T-helper 17 cell (primary cell): ENCODE measurements at places on chromosomes 7 and 10.

GRCh38 chr10:51086710-51087109 is 12.4 kb downstream of the PRKG1 start:
- no peak for DNase-seq

DNA sequence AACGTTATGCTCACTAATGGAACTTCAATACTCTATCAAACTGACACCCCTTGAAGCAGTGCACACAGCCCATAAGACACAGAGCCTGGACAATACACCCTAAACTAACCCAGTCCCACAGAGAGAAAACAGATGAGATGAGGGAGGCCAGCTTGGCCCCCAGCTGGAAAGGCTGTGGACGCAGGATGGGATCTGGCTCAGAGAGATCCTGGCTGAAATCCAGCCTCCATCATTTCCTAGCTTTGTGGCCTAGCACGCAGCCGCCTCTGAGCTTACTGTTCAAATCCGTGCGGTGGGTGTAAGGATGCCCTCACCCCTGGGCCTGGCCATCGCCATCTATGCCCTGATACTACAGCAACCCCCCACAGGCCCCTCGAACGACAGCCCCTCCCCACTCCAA is 32.7 kb downstream of the SNX8 start:
- no peak for DNase-seq

DNA sequence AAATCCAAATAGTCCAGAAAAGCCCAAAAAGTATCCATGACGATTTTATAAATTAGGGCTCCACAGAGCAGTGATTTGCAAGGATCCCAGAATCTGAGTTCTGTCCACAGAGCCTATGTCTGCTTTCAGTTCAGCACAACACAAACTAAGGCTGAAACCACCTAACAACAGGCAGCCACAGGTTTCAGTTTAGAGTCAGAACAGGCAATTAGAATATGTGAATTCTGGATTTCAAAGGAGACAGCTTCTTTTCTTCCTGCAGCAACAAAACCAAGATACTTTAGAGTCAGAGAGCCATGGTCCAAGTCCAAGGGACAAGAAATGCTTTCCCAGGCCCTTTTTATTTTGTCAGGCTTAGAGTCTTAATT is 23.6 kb downstream of the IFIT3 start:
- no peak for DNase-seq

- DNase-seq, result no peak
These were observed 13.9 kb upstream of the TBATA start for GRCh38 chr10:70799124-70799523.

- no peak for DNase-seq
These were observed 58.3 kb upstream of the KIF5B start for GRCh38 chr10:32114508-32114907.

DNA sequence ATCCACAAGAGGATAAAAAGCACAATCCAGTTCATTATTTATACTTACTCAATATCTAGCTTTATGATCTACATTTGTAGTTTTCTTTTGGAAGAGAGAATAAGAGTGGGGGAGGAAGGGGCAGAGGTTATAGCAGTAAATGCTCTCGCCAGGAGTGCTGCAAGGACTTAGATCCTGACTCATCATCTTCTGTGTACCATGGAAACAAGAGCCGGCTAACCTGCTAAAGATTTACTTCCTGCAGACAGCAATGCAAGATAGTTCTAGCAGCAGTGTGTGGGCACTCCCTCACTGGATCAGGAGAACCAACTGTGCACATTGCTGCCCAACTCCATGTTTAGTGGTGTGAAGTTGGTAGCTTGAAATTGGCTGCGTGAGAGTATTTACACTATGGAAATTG is 47.7 kb upstream of the TRIL start:
- DNase-seq, result no peak

DNA sequence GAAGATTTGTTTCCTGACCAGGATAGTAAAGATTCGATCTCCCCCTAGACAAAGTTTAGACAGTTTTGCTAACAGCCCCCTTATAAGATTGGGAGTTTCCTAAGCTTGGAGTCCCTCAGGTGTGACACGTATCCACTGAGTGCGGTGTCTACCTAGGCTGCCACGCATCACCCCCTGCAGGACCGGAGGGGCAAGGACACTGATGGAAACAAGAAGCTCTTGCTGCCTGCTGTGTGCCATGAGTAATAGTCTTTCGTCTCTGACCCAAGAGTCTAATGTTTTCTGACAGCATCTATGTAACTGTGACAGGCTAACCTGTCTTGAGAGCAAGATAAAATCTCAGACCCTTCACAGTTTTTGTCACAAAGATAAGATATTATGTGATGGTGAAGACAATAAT is 173.5 kb downstream of the SEMA3E start:
- DNase-seq, result no peak

- no peak for DNase-seq
These were observed 43.7 kb downstream of the SVIL start for GRCh38 chr10:29590915-29591650.

DNA sequence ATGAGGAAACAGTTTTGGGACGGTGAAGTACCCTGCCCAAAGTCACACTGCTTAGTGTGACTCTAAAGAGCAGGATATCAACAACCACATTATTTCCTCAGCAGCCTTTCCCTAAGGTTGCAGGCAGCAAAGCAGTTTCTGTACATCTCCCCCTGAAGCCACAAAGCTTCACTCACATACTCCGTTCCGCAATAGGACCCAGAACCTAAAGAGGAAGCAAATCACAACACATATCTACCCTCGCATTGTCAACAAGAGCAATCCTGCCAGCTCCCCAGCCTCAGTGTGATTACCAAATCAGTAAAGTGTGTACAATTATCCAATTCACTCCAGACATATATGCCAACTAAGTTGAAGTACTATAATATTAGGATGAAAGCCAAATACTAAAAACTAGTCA is 30.8 kb downstream of the VAX1 start:
- no peak for DNase-seq

DNA sequence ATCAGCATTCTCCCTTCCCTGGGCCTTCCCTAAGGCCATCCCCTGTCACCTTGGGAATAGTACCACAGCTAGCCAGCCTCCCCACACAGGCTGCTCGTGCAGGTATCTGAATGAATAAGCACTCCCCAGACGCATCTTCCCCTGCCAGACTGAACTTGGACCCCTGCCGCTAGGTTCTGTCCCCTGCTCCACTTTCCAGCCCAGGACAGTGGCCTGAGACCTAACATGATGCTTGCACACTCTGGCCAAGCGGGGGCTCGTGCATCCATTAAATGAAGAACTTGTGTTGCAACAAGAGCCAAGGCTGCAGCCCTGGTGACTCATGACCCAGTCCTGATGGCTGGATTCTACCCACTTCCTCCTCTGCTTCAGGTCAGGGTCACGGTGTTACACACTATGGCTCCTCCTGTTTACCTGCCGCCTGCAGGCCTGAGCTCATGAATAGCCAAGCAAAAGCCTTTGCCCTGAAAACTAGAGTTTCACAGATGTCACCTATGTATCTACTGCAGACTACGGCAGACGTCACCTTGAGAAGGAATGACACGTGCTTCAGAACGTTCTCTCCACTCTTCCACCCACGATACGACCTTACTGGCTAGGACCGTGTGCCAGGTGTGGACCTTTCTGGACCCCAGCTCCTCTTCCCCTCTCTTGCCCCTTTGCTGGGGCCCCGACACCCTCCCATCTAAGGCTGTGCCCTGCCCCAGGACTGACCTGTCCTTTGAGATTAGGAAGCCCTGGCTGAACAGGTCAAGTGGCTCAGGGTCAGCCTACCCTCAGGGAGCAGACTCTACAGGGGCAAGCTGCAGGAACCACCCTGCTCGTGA is 6.5 kb downstream of the ASB13 start:
- no peak for DNase-seq

GRCh38 chr7:46237466-46237865 is 316.4 kb upstream of the IGFBP3 start:
- DNase-seq, result no peak

DNA sequence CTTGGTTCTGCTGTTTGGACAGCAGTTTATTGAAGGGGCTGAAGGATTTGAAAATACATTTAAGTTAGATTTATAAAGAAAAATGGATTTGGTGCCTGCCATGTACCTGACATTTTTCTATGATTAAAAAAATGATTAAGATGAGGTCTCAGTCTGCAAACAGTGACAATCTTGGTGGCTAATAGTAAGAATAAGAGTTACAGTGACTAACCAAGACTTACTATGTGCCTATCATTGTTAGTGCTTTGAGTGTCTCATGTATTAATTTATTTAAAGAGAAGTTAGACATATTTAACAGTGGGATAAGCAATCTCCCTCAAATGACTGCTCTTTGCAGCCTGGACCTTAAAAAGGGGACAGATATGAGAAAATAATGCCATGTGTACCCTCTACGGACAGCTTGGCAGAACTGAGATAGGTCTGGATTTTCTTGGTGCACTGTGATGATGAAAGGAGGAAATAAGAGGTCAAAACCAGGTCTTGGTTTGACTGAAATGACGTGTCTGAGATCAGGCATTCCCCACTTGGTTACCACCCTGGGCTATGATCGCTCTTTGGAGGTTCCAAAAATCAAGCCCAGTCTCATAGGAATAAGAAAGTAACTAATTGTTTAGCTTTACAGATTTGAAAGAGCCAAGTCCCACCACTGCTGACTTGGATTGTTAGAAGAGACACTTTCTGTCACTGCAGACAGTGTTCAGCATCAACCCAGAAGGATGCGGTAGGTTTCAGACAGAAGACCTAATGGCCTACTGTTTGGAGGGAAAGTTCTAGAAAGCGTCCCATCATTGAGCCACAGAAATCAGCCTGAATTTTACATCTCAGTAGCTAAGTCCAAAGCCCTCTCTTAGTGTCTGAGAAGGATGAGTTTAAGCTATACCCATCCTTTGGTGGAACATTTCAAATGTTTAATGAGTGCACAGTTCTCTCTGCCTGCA is 2.1 kb downstream of the CASP7 start:
- DNase-seq, result no peak

GRCh38 chr10:29306688-29307087 is 17.8 kb downstream of the LYZL1 start:
- DNase-seq, result no peak

- no peak for DNase-seq
These were observed 537.1 kb upstream of the FOXK1 start for GRCh38 chr7:4144811-4145510.

GRCh38 chr7:54963155-54963554 is 55.7 kb upstream of the EGFR start:
- no peak for DNase-seq

- no peak for DNase-seq
These were observed 37.0 kb upstream of the PDCD4 start for GRCh38 chr10:110834629-110835301.

DNA sequence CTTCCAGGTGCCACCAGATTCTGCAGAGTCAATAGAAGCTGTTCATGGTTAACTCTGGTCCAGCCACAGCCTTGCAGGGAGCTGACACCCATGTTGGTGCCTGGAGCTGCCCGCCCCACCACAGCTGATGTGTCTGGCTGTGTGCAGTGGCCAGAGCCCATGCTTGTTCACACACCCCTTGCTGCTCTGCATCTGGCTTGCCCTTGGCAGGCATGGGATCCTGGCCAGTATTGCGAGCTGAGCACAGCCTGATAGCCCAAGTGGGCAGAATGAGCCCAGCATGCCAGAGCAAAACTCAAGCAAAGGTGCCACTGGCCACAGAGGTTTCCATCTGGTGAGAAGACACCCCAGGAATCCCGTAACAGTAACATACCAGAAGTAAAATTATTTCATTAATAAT is 843.6 kb downstream of the SORCS1 start:
- no peak for DNase-seq
